ENCODE measurements at places on chromosomes 5 and 9. TPM values are rescaled to one million over a fixed set of nuclear protein-coding genes. Genes with fewer than 3 reads are reported as not detected.

The SERF1A gene
- total RNA-seq, result 7.8 TPM

The ARSI gene
- total RNA-seq, result 0.06 TPM

The MSMP gene
- not detected for total RNA-seq

The SLCO6A1 gene
- not detected for total RNA-seq

The TEK gene
- not detected for total RNA-seq

The ZFP37 gene
- total RNA-seq, result not detected

The PTPDC1 gene
- 36.0 TPM for total RNA-seq

The CARTPT gene
- total RNA-seq, result not detected

The OGN gene
- not detected for total RNA-seq

The PCDH1 gene
- total RNA-seq, result 3.3 TPM

The SPINK6 gene
- 0.52 TPM for total RNA-seq

The TAS2R1 gene
- not detected for total RNA-seq

The NME5 gene
- total RNA-seq, result 4.6 TPM

The ZNF454 gene
- total RNA-seq, result not detected

The RLN2 gene
- total RNA-seq, result not detected

The KCTD16 gene
- total RNA-seq, result 2.8 TPM

The MTX3 gene
- 43.1 TPM for total RNA-seq

The CLTB gene
- total RNA-seq, result 76.0 TPM

The CDHR2 gene
- total RNA-seq, result not detected

The ADAMTS2 gene
- not detected for total RNA-seq

The ITGA1 gene
- total RNA-seq, result 2.7 TPM

The IFNA21 gene
- not detected for total RNA-seq

The ENTPD2 gene
- not detected for total RNA-seq

The PCDHGA3 gene
- not detected for total RNA-seq

The RETREG1 gene
- total RNA-seq, result 21.8 TPM

The FAXDC2 gene
- not detected for total RNA-seq

The SNCAIP gene
- total RNA-seq, result 0.12 TPM

The PCDHB5 gene
- total RNA-seq, result 0.07 TPM

The SLC36A2 gene
- not detected for total RNA-seq
